ENCODE measurements at places on chromosomes 12 and 14. TPM values are rescaled to one million over a fixed set of nuclear protein-coding genes. Genes with fewer than 3 reads are reported as not detected.

The KRT3 gene
- not detected for total RNA-seq

The SLC16A7 gene
- 9.5 TPM for total RNA-seq

The SIX4 gene
- total RNA-seq, result 0.15 TPM

The PAX9 gene
- 0.25 TPM for total RNA-seq

The SLCO1B1 gene
- total RNA-seq, result not detected

The CDCA4 gene
- 8.3 TPM for total RNA-seq

The HELB gene
- total RNA-seq, result 4.5 TPM

The OR4K1 gene
- total RNA-seq, result not detected

The NOP9 gene
- 23.8 TPM for total RNA-seq

The LRRK2 gene
- 1.7 TPM for total RNA-seq

The OLR1 gene
- 0.77 TPM for total RNA-seq

The ZBTB42 gene
- 6.6 TPM for total RNA-seq

The NCAPD2 gene
- 94.1 TPM for total RNA-seq

The NFE2 gene
- total RNA-seq, result 0.30 TPM

The EPS8 gene
- total RNA-seq, result 161 TPM

The COCH gene
- 2.4 TPM for total RNA-seq

The TRIM9 gene
- total RNA-seq, result 0.66 TPM

The CFAP54 gene
- 0.32 TPM for total RNA-seq

The SAMD15 gene
- not detected for total RNA-seq

The RNASE3 gene
- not detected for total RNA-seq

The CLEC1B gene
- not detected for total RNA-seq

The IL25 gene
- not detected for total RNA-seq

The LTA4H gene
- 71.4 TPM for total RNA-seq

The PRIMA1 gene
- total RNA-seq, result 1.2 TPM

The LIN7A gene
- total RNA-seq, result 1.8 TPM

The GPRC5A gene
- 234 TPM for total RNA-seq

The LUM gene
- total RNA-seq, result 102 TPM

The ANHX gene
- total RNA-seq, result not detected

The NEUROD4 gene
- not detected for total RNA-seq

The PLEKHG3 gene
- total RNA-seq, result 78.8 TPM

The GYS2 gene
- not detected for total RNA-seq

The MAP3K9 gene
- 10.6 TPM for total RNA-seq

The STK38L gene
- 41.9 TPM for total RNA-seq

The SIX6 gene
- total RNA-seq, result not detected

The PMEL gene
- 3.4 TPM for total RNA-seq

The KRT73 gene
- not detected for total RNA-seq
